Stimulated activated CD8-positive, alpha-beta memory T cell treated with anti-CD3 and anti-CD28 coated beads, Interleukin-7, amount 100 ng/mL, for 1 hour (primary cell): ENCODE measurements at places on chromosomes 2 and 18.

- no peak for DNase-seq
Measured at GRCh38 chr2:70785137-70785911, 5.1 kb downstream of the FIGLA start.

DNA sequence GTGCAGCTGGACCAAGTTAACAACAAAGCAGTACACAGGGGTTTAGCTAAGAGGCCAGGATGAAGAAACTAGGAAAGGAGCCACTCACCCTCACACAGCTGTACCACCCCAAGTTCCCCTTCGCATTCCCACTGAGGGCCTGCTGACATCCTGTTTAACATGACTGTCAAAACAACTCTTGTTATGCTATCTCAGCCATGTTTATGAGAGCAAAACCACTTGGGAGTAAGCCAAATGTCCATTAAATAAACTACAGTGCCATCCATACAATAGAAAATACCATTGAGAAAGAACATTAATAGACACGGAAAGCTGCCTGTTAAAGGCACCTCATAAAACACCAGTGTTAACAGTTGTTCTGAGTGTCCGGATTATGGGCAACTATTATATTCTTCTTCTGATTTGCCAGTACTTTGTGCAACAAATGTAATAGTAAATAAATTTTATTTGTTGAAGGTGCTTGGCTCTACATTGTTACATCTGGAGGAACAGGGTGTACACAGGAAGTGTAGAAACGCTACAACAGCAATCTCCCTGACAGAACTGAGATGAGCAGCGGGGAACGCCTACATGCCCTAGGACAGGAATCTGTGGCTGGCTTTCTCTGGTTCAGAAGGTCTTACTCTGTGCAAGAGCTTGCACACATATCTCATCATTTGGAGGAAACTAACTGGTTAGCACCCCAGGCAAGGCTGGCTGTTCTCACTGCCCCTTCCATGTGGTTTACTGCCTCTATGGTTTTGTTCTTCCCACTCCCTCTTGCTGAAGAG is 85.6 kb downstream of the EHD3 start:
- no peak for DNase-seq

GRCh38 chr2:130762031-130762909 is 6.9 kb downstream of the AMER3 start:
- no peak for DNase-seq

- DNase-seq, result no peak
Measured at GRCh38 chr2:191318729-191319078, 73.5 kb downstream of the MYO1B start.

DNA sequence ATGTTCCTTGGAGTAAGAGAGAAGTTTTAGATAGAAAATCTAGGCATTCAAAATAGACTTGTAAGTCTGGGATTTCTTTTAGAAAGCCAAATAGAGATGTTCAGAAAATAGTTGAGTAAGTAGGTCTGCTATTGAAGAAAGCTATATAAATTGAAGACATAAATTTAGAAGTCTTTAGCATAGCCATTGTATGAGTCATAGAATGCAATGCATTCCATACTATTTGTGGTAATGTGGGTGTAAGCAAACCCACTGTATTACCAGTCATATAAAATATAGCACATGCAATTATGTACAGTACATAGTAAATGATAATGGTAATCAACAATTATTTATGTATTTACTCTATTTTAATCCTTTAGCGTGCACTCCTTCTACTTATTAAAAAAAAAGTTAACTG is 14.1 kb downstream of the MC4R start:
- DNase-seq, result no peak

DNA sequence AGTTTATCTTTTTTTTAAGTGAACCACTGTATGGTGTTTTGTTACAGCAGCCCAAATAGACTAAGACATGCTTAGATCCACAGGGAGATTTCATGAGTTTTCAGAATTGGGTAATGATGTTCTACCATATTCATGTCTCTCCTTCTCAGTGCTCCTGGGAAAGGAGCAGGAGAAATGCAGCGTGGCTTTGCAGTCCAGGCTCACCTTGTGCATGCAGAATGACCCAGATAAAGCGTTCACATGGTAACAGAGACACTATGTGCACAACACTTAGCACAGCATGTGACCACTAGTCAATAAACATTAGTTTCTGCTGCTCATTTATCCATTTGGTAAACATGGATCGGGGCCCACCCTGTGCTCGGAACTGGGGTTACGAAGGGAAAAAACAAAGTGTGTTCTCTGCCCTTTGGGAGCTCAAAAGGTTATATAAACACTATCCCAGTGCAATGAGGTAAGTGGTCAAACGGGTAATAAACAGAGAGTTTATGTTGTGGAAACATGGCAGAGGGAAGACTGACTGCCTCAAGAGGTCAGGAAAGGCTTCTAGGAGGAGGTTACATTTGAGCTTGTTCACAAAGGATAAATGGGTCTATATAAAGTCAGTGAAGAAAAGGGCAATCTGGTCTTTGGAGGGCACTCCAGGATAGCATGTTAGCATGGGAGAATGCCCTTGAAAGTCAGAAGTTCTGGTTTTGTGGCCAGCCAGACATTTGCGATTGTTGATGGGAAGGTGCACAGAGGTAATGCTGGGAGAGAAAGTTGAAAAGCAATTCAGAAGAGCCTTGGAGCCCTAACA is 299.2 kb downstream of the TDRD15 start:
- DNase-seq, result no peak

- DNase-seq, result no peak
Measured at GRCh38 chr2:231246171-231246842, 47.9 kb downstream of the ARMC9 start.

GRCh38 chr18:42196651-42197050 is 241.6 kb downstream of the PIK3C3 start:
- DNase-seq, result no peak

- no peak for DNase-seq
Measured at GRCh38 chr18:75029481-75029880, 179.5 kb downstream of the PTGR3 start.

GRCh38 chr2:99317161-99317872 is 16.3 kb upstream of the LYG1 start:
- no peak for DNase-seq

DNA sequence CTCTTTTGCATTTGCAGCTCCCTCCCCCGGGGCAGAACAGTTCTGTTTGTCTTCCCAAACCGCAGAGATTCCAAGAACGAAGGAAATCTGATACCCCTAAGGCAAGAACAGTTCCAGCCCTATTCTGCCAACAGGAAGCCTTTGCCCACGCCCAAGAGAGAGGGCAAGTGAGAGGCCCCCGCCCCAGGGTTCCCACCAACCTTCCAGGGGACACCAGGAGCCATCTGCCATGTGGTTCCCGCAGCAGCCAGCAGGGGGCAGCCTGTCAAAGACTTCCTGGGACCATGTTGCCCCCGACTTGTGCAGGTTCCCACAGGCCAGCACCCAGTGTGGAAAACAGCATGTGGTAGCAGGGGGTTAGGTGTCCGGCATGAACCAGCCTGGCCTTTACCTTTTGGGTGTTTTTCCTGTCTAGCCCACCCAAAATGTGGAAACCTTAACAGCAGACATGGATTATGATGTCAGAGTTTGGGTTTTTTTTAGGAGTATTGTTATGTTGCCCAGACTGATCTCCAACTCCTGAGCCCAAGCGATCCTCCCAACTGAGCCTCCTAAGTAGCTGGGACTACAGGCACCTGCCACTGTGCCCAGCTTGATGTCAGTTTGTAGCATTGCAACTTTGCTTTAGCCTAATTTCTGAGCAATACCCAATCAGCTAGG is 21.7 kb upstream of the EFHD1 start:
- peak; percentile 54 for DNase-seq

DNA sequence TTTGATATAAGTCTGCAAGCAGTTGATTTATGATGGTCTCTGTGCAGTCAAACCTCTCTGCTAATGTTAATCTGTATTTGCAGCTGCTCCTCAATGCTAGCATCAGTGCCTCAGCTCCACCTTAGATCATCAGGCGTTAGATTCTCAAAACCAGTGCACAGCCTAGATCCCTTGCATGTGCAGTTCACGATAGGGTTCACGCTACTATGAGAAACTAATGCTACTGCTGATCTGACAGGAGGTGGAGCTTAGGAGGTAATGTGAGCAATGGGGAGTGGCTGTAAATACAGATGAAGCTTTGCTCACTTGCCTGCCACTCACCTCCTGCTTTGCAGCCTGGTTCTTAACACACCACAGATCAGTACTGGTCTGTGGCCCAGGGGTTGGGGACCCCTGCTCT is 18.4 kb downstream of the RBKS start:
- DNase-seq, result no peak

GRCh38 chr2:112182581-112183034 is 44.4 kb downstream of the FBLN7 start:
- DNase-seq, result no peak

DNA sequence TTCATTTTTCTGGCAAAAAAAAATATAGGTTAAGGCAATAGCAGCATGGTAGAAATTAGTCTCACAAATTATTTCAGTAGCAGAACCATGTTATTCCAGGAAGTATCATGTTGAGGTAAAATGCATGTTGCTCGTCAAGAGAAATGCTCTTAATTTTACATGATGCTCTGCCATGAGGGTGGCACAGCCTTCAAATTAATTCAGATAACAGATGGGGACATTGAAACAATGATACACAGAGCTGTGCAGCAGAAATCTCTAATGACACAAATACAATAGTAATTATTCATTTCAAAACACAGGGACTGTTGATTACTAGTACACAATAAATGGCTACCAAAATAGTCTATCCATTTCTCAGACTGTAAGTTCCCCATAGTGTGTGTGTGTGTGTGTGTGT is 24.8 kb downstream of the GAREM1 start:
- no peak for DNase-seq

DNA sequence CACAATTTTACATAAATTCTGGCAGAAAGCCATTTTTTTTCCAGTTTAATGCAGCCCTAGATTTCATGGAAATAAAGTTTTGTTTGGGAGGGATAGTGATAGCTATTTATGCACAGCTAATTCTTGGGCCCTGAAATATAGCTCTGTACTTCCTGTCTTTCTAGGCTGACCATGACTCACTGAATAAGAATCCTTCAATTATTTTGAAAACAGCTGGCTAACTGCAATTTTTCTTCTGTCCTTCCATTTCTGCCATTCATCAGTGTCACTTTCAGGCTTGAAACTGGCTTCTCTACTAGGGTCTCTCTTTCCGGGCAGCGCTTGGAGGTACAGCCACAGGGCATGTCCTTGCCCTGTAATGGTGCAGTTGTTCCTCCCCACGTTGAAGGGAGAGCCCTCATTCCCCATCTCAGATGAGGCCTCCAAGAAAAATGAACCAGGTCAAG is 97.1 kb upstream of the TMEM178A start:
- DNase-seq, result no peak

DNA sequence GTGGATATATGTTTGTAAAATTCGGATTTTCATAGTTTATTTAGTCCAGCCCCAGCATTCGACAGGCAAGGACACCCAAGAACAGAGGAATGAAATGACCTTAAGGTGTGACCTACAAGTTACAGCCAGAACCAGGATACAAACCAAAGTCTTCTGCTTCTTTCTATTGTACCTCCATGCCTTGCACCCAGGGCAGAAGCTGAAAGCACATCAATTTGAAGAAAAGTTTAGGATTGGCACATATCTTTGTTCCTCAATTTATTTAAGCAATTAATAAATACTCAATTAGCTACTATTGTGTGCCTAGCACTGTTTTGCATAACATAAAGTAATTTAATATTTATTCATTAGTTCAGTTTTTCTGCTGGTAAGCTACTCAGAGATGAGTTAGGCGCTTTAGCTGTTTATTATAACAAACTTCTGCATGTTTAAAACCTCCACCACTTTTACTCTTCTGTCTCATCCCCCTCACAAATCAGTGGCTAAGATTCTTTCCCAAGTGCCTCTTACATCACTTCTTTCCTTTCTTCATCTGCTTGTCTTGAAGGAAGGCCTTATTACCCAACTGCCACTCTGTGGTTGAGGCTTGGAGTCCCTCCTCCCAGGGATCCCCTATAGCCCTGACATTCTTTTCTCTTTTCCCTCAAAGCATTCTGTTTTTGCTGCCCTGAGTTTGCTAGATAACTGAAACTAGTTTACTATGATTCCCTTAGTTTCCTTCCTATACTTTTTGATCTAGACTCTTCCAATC is 37.1 kb upstream of the DARS1 start:
- no peak for DNase-seq

DNA sequence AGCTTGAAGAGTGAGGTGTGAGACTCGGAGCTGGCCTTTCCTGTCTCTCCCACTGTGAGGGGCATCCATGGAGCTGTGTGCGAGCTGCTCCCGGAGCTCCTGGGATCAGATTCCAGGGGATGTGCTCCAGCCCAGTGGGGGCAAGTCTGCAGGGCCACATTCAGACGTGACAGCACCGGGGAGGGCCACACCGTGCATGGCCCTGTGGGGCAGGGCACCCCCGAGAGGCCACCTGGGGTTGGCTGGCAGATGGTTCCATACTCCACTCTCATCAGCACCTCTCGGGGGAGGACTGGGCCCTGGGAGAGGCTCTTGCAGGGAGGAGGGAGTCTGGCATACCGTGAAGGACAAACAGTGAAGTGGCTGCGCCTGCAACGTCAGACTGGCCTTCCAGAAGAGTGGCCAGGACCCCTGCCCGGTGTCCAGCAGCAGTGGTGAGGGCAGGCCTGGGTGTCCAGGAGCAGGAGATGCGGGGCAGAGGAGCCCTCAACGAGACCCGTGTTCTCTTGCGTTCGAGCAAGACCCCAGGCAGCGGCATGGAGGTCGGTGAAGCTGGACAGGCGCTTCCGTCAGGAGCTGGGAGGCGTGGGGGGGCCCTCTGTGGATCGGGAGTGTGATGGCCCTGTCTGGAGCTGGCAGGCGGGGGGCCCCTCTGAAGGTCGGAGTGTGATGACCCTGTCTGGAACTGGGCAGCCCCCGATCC is 84.3 kb downstream of the ASB1 start:
- DNase-seq, result no peak
